Endothelial cell (in vitro differentiated cells): ENCODE measurements at places on chromosomes 3 and 15.

- DNase-seq = no peak
Observed at GRCh38 chr3:109114746-109115145, 3.2 kb downstream of the MORC1 start.

GRCh38 chr3:71497367-71497897 is 86.1 kb downstream of the FOXP1 start:
- no peak for DNase-seq

DNA sequence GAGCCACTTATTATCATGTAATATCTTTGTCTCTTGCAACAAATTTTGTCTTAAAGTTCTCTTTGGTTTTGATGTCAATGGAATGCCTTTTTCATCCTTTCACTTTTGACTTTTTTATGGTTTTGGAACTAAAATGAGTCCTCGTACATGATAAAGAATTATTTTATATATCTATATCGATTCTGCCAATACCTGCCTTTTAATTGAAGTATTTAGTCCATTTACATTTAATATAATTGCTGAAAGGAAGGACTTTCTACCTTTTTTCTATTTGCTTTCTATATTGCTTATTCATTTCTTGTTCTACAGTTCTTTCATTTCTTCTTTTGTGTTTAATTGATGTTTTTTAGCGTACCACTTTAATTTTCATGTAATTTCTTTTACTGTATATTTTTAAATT is 32.8 kb downstream of the GABRA5 start:
- no peak for DNase-seq

- DNase-seq = no peak
Observed at GRCh38 chr3:22862111-22862510, 341.0 kb upstream of the UBE2E2 start.

DNA sequence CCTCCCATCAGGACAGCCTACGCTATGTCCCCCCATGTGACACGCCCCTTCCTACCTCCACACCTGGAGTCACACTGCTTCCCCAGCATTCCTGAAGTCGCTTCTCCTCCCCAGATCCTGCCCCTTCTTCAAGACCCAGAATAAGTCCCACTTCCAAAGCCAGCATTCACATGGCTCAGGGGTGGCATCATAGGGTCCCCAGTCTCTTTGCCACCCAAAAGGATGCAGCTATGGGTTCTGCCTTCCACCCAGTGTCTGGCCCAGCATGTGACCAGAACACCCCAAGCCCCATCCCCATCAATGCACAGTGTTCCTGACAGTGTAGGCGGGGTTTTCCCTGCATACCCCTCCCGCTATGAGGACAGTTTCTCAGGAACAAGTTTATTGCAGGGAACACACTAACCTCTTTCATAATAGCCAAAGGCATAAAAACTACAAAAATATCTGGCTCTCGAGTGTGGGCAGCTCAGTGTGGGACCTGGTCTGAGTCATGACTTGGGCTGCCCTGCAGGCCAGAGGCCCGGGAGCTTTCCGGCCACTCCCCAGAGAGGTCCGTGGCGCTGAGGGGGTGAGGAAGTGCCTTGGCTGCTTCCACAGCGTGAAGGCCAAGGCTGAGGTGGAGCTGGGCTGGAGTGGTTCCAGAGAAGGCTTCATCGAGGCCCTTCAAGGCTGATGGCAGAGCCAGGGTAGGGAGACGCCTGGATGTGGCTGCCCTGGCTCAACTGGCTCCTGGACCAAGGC is 5.8 kb downstream of the ISLR start:
- DNase-seq = no peak

- no peak for DNase-seq
Observed at GRCh38 chr3:115706311-115706829, 83.1 kb downstream of the GAP43 start.

GRCh38 chr3:87977765-87978164 is 81.0 kb downstream of the CGGBP1 start:
- no peak for DNase-seq

DNA sequence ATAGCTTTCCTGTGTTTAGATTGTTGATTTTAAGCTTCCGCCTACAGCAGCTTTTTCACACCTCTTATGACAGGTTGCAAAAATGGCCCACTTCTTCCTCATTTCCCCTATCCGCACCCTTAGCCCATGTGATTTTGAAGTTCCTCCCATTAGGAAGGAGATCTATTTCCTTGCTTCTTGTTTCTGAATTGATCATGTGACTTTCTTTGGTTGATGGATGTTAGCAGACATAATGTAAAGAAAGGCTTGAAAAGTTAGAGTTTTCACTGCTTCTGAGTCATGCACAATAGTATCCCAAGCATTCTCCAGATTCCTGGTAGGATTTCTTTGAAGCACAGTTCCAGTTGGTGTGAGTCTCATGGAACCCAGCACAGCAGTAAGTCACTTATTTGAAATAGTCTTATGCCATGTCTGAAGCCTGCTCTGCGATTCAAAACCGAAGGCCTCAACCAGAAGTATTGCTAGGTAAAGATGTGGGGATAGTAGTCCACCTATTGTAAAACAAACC is 76.6 kb downstream of the EDEM1 start:
- no peak for DNase-seq

- DNase-seq = no peak
Observed at GRCh38 chr15:67401336-67401735, 119.6 kb upstream of the C15orf61 start.

DNA sequence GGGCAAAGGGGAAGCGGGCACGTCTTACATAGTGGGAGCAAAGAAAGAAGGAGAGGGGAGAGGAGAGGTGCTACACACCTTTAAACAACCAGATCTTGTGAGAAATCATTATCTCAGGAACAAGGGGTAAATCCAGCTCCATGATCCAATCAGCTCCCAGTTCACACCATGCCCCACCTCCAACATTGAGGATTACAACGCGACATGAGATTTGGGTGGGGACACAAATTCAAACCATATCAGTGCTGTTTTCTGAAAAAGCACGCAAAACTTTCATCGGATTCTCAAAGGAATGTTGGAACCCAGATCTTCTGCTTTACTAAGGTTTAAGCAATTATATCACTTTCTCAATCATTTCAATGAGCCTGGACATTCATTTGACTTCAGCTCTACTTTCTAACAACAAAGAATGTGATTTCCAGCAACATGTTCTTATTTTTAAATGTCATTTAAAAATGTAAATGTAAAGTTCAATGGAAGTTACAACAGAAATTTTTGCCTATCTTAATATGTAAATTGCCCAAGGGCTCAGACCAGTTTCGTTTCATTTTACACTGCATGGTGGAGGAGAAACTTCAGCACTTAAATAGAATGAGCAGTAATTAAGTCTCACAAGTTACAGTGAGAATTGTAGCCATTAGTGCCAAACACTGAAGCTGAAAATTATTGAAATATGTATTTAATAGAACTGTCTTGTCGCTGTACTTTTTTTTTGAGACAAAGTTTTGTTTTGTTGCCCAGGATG is 8.4 kb upstream of the CCDC54 start:
- DNase-seq = no peak

DNA sequence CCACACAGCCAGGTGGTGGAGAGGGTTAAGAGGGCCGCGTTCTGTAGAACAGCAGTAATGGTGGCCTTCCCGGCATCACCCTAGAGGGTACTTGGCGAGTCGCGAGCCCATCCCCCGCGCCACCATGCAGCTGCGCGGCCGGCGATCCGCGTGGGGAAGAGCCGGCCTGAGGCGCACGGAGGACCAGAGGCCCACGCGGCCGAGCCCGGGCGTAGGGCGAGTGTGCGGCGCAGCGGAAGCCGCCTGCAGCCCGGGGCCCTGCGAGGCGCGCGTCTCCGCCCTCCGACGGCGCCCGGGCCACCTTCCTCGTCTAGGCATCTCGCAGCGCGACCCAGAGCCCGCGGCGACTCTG is 423 bp downstream of the TKT start:
- DNase-seq = no peak

DNA sequence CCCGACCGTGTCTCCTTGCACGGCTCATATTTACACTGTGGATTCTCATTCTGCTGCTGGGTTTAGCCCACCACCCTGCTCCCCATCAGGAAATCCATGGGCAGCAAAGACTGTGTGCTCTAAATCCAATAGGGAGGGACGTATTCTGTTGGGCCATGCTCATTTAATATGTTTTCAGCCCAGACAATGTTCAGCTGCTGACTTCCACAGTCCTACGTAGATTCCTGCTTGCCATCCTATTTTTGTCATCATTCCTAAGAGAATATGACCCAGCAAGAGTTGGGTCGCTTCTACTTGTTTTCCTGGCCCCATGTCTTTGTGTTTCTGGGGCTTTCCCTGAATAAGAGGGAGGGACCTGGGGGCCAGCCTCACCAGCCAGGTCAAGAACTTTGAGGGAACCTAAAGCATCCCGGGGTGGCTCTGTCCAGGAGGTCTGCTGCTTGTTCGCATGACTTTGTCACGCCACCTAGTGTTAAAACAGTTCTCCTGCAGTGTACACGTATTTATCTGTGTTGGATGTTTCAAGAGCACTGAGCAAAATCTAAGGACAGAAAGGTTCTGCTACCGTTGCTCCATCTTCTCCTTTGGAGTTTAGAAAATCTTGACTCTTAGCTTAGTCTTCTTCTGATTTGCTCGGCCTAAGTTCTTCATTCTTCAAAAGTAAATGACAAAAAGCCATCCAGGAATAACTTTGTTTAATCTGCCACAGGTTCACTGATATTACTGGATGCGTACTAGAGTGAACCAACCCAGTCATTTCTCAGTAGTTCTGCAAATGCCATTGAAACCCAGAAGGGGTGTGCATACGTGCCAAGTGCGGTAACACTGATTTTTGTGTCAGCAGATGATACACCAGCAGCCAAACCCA is 79.8 kb upstream of the NR2E3 start:
- DNase-seq = peak; percentile 46

DNA sequence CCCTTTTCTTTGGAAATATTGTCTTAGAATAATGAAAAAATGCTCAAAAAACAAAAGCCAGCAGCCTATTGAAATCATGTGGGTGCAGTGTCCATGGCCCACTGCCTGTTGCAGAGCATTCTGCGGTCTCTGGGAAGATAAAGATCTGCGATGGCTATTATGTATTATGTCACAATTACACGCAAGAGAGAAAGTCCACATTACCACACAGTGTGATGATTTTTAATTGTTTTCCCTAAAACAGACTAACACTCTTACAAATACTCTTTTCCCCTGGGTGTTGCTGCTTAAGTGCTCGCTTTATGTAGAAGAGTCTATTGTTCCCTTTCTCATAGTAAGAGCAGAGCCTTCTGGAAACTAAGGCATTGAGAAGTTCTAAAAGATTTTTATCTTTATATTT is 32.2 kb downstream of the SSR3 start:
- DNase-seq = no peak

DNA sequence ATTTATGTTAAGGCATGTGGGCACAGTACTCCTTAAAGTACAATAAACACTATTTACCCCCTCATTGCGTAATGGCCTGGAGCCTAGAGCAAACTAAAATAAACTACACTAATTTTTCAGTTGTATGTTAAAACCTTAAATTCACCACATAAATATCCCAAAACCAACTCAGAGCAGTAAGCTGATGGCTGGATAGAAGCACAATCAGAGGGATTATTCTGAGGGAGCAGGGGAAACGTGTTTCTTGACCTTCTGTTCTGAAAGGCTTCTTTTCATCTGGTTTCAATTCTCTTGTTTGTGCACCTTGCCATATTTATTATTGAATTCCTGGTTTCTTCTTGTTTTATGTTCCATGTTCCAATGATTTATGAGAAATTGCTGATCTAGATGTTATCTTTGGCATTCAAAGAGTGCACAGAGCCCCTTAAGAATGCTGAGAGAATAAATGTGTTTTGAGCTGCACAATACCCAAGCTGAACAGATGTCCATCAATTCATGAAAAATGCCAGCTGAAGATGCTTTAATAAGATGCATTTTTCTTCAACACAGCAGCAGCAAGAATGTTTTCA is 29.6 kb downstream of the RPL22L1 start:
- DNase-seq = no peak

DNA sequence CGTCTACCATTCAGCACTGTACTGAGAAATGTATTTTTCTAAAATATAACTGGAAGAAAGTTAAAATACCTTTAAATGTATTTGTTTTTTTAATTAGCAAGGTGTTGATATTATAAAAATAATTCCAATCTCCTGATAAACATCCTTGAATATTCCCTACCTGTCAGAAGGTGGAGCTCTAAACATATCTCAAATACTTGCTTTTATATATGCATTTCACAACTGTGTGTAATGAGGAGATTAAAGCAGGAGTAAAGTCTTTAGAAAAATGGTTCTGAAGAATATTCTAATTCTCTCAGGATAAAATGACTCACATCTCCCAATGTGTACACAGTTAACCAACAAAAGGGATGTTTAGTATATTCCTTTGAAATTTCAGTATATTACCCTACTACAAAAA is 422.7 kb downstream of the PLCL2 start:
- no peak for DNase-seq

DNA sequence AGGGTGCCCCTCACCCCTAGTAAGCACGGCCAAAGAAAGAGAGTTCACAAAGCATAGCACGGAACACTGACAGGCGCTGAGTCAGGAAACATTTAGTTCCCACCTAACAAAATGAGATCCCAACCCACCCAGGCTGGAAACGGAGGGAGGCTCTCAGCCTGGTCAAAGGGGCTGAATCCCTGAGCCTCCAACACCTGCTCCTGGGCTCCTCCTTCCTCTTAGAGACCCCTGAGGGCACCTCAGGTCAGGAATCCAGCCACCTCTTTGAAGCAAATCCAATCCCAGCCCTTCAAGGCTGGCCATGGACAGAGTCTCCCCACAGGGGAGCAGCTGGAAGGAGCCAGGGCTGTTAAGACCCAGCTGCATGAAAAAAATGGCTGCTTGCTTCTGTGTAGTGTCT is 154.4 kb upstream of the HES1 start:
- no peak for DNase-seq
